ENCODE measurements at places on chromosomes 5 and 9.

- no peak for DNase-seq
These were observed 9.0 kb upstream of the LCN1 start for GRCh38 chr9:135512241-135512603.

- DNase-seq, result no peak
These were observed 12.4 kb downstream of the SMAD5 start for GRCh38 chr5:136145030-136145429.

DNA sequence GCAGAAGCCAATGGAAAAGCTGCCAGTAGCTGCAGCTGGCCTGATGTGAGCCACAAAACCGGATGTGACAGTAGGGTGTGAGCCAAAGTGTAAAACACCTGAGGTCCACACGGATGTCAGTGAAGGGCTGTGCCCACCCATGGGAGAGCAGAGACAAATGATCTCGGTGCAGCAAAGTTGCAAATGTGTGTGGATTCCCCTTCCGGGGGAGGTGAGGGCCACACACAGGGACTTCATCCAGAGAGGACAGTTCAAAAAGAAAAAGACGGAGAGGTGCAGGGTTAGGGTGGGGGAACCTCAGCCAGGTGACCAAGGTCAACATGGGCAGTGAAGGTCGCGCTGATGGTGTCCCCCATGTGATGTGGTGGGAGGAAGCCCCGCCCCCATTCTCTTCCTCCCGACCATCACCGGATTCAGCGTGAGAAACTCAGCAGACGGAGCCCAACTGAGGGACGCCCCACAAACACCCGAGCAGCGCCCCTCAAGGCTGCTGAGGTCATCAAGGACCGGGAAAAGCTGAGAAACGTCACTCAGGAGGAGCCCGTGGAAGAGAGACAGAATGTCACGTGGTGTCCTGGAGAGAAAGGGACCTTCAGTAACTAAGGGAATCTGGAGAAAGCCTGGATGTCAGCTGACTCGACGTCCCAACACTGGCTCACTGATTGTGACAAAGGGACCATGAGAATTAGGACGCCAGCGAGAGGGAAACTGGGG is 11.4 kb upstream of the PTGDS start:
- no peak for DNase-seq

- DNase-seq, result no peak
These were observed 173.0 kb downstream of the HINT1 start for GRCh38 chr5:130992095-130992494.

DNA sequence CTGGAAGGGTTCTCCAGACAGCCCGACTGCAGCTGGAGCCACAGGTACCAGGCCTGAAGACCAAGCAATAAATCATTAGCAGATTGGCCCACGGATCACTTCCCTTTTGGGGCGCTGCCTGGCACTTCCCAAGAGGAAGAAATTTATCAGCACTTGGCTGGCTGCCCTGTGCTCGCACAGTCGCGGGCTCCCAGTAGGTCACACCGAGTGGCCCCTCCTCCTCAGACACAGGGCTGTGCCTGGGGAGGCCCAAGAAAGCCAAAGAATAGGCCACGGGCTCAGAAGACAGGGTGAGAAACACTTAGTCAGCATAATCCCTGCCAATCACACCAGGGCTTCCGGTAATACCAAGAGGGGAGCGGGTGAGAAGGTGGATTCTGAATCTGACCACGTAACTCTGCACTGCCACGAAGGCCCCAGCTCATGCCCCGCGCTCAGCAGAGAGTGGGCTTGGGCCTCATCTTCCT is 115.7 kb upstream of the MSX2 start:
- DNase-seq, result no peak

- no peak for DNase-seq
These were observed 467.3 kb upstream of the CLINT1 start for GRCh38 chr5:158326256-158326655.

- no peak for DNase-seq
These were observed 125.9 kb upstream of the OSMR start for GRCh38 chr5:38719916-38720315.

GRCh38 chr5:40628407-40628806 is 51.3 kb upstream of the PTGER4 start:
- DNase-seq, result no peak

DNA sequence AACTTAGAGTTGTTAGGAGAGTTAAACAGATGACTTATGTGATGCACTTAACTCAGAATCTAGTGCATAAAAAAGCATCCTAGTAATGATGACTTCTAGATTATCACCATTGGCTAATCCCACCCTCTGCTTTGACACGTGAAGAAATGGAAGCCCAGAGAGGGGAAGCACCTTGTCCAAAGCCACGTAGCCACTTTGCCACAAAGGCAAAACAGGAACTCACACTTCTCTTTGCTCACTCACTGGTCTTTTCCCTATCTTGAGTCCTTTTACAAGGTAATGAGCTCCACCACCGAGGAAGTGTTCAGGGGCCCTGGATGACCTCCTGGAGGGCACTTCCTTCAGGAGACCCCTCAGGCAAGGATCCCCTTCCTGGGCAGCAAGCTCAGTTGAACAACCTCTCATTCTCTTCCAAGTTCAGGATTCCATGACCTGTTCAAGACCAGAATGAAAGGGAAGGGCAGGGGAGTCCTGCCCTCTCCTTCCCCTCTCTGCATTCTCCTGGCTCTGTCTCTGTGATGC is 89.7 kb downstream of the HRH2 start:
- no peak for DNase-seq

DNA sequence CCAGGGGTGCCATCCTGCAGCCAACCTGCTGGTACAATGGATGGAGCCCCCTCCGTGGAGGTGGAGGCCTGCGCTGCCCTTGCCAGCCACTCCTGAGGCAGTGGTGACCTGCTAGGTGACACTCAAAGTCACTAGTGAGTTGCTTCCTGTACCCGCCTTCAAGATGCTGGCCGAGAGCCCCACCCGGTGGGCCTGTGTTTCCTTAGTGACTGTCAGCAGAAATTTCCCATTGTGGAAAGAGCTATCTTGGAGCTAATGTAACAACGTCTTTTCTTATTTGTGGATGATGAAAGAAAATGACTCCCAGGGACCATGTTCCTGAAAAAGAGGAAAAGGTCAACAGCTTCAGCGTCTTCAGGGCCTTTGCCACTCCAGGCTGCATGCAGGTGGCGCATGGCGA is 117.0 kb upstream of the BOD1 start:
- no peak for DNase-seq

- DNase-seq, result no peak
These were observed 400.9 kb upstream of the IRX1 start for GRCh38 chr5:3194684-3195083.

- DNase-seq, result no peak
These were observed 276.5 kb downstream of the SLIT3 start for GRCh38 chr5:169024421-169024820.

DNA sequence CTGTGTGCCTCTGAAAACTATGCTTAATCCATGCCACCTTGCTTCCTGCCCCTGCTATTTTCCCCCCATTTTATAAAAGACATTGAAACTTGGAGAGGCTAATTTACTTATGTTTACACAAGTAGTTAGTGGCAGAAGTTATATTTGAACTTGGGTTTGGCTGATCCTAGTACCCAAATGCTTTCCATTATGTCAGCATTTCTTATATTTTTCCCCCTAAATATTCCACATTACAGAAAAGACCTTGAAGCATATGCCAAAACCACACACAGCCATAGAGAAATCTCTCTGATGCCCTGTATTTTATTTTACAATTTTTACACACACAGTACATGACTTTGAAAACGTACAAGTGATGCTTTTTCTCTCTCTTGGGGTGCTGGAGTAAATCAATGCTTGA is 11.2 kb downstream of the C1QTNF2 start:
- no peak for DNase-seq

- DNase-seq, result no peak
These were observed 50.7 kb downstream of the CNTLN start for GRCh38 chr9:17185481-17186029.

GRCh38 chr5:75727931-75728330 is 10.7 kb upstream of the POC5 start:
- no peak for DNase-seq

- DNase-seq, result no peak
These were observed 74.7 kb downstream of the ANKRD55 start for GRCh38 chr5:56158331-56158960.

- no peak for DNase-seq
These were observed 98.6 kb downstream of the GNAQ start for GRCh38 chr9:77933019-77933418.

DNA sequence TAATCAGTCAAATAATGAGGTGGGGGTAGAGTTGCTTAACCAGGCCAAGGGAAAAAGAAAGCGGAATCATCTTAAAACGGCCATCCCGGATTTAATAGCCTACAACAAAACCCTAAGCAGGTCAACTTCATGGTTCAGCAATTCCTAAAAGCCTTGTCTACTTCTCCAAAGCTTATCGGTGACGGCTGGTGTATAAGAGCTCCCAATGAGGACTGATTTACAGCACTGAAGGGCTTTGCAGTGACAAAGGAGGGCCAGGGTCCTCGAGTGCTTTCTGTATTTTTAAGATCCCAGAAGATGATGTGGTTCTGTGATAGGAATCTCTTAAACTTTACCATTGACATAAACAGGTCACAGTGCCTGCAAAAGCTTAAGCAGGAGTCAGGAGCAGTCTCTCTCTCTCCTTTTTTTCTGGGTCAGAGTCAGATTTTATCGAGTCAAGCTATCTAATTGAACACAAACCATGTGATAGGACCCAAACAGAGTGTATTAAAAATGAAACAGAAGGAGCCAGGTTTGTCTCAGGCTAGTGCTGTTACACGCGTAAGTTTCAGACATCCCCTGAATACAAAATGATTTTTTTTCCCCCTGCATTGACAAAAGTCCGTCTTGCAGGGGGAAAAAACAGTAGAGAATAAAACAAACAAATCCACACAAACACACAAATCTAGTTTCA is 663.6 kb upstream of the ZNF608 start:
- no peak for DNase-seq

DNA sequence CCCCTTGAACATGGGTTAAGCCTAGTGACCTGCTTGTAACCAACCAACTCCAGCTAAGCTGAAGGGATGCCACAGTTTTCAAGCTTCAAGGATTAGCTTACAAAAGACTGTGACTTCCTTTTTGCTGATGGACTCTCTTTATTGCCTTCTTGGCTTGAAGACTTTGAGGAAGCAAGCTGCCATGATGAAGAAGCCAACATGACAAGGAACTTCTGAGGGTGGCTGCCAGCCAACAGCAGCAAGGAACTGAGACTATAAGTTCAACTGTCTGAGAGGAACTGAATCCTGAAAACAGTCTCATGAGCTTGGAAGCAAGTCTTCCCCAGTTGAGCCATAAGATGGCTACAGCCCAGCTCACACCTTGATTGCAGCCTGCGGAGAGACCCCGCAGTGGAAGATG is 116.1 kb upstream of the TAF11L2 start:
- no peak for DNase-seq

GRCh38 chr5:154542581-154542980 is 64.6 kb upstream of the HAND1 start:
- no peak for DNase-seq

DNA sequence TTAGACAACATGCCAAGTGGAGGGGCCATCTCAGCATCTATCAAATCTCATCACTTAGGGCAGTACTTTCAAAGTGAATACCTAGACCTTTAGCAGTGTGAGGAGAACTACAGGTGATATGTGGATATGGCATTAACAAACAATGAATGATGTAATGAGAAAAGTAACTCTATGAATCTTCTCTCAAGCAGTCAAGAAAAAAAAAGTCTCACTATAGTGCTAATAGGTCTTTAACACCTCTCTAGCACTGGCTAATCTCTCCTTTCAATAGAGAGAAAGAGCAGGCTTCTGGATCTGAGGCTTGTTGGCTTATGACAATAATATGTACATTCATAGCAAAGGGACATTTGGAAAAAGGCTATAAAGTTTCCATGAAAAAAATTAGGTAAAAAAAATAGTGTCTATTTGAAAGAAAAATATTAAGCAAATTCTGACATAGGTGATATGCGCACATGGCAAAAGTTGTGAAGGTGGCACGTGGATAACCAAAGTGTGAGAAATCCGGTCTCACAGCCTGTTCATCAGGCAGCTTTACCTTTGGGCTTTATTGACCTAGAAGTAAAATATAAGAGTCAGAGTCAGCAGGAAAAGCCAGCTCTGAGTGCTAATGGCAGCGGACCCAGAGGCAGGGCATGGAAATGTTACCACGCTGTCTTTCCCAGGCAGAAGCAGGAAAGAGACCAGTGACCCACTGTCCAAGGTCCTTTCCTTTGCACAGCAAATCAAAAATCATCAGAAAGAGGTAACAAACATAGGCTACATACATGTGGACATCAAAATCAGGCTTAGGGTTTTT is 203.4 kb downstream of the EFNA5 start:
- no peak for DNase-seq

DNA sequence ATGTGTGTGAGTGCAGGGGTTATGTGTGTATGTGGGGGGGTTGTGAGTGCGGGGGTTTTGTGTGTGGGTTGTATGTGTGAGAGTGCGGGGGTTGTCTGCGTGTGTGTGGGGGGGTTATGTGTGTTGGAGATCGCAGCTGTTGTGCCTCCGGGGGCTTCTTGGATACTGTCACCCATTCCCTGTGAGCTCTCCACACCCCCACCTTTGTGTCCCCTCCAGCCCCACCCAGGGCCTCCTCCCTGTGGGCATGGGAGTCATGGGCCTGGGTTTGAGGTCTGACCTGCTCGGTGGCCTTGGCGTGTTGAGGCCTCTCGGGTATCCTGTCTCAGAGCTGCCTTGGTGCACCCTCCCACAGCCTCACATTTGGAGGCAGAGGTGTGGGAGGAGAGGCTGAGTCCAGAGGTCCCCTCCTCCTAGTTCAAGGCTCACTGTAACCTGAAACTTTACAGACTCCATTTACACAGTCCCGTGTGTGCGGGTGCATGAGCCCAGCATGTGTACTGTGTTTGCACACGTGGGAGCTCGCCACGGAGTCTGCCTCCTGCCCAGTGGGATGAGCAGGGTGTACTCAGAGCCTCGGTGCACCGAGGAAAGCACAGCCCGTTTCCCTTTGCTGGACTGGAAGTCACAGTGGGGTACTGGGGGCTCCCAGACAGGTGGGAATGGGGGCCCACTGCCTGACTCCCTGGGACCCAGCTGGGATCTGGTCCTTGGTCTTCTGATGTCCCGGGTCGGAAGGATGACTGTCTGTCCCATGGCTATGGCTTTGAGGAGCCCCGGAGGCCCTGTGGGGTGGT is 43.4 kb downstream of the RXRA start:
- DNase-seq, result no peak

DNA sequence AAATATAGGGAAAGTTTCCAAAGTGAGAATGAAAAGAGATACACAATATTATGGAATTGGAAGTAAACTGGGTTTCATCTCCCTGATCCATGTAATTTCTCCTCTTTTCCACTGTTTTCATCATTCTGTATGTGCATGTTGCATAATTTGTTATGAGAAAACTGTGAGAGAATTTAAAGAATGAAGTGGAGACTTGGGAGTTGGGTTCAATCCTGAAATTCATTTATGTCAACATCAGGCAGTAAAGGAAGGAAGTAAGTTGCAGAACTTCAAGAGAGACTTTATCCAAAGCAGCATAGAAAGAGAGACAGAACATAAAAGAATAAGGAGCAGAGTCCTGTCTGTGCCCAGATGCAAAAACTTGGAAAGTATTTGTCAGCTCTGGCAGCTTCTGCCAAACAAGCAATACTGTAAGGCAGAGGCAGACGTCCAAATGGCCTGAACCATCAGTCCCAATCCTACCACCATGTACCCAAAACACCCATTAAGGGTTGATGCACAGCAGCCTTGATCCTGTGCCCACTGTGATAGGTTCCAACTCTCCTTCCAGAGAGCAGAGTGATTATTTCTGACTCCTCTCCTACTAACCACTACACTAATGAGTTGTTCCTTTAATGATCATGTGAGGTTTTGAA is 425.3 kb upstream of the CDH6 start:
- no peak for DNase-seq
